ENCODE measurements at places on chromosomes 4 and X. TPM values are rescaled to one million over a fixed set of nuclear protein-coding genes. Genes with fewer than 3 reads are reported as not detected.

The MAGEB10 gene
- total RNA-seq = not detected

The HELT gene
- total RNA-seq = not detected

The TMEM35A gene
- total RNA-seq = not detected

The HS3ST1 gene
- total RNA-seq = not detected

The CT45A1 gene
- not detected for total RNA-seq

The NEUROG2 gene
- 0.14 TPM for total RNA-seq

The CT45A10 gene
- total RNA-seq = not detected

The MTMR8 gene
- 3.5 TPM for total RNA-seq

The PPP1R2C gene
- not detected for total RNA-seq

The VCX2 gene
- total RNA-seq = not detected

The ARAF gene
- total RNA-seq = 71.5 TPM

The CPE gene
- not detected for total RNA-seq

The MTTP gene
- total RNA-seq = not detected

The H2AZ1 gene
- total RNA-seq = 1,060 TPM

The HMGB3 gene
- 30.8 TPM for total RNA-seq

The GPRASP1 gene
- total RNA-seq = 4.0 TPM

The F9 gene
- not detected for total RNA-seq

The MTHFD2L gene
- total RNA-seq = 4.8 TPM

The STK26 gene
- 55.6 TPM for total RNA-seq

The CPXCR1 gene
- not detected for total RNA-seq

The DCAF4L1 gene
- 0.12 TPM for total RNA-seq
